ENCODE measurements at places on chromosomes 2 and 18.
A peak's percentile ranks its signal among the peaks of the same experiment; 100 is the strongest.

GRCh38 chr18:63882333-63883141, 5.0 kb upstream of the SERPINB2 start:
- no peak for DNase-seq

GRCh38 chr18:23826850-23827620, 137.8 kb downstream of the LAMA3 start:
- no peak for DNase-seq

DNA sequence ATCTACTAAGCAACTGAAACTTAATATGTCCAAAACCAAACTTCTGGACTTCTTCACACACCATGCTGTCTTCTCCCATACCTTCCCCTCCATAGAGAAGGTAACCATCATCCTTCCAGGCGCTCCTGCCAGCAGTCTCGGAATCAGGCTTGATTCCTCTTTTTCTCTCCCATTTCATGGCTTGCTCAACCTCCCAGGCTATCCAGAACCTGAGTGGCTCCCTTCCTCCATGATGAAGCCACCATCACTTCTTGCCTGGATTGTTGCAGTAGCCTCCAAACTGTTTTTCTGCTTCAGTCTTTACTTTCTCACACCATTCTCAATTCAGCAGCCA, 40.1 kb upstream of the NDUFV2 start:
- DNase-seq: no peak

GRCh38 chr2:240240781-240241180, 100.3 kb upstream of the OTOS start:
- DNase-seq: no peak

GRCh38 chr2:72141032-72141645, 6.5 kb downstream of the CYP26B1 start:
- DNase-seq: peak; percentile 16

- no peak for DNase-seq
Observed at GRCh38 chr2:32357318-32358110, 691 bp downstream of the BIRC6 start.

All from activated CD4-positive, CD25-positive, alpha-beta regulatory T cell treated with anti-CD3 and anti-CD28 coated beads, Interleukin-2, amount 50 U/mL, for 72 hours (primary cell).